ENCODE measurements at places on chromosomes 3 and 15.

- DNase-seq, result no peak
These were observed 488.7 kb downstream of the AGBL1 start for GRCh38 chr15:86568378-86568777.

GRCh38 chr15:26357653-26358052 lies 415.2 kb downstream of the GABRB3 start:
- no peak for DNase-seq

DNA sequence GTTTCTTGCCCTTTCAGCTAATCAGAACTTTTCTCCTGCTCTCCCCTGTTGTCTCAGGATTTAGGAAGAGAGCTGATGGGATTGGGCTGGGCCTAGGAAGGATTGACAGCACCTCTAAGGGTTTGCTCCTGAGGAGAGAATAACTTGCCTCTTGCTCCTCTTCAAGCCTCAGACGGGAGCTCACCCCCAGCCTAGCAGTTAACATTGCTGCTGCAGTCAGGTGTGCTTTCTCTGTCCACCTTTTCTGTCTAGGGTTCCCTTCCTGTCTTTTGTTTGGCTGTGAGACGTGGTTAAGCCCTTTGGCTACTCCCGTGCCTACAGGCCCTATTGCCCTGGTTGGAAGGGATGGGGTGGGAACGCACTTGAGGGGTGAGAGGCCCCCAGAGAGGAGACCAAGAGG lies 20.1 kb downstream of the TMEM108 start:
- DNase-seq, result no peak

GRCh38 chr15:51232581-51232980 lies 105.8 kb downstream of the CYP19A1 start:
- DNase-seq, result no peak

DNA sequence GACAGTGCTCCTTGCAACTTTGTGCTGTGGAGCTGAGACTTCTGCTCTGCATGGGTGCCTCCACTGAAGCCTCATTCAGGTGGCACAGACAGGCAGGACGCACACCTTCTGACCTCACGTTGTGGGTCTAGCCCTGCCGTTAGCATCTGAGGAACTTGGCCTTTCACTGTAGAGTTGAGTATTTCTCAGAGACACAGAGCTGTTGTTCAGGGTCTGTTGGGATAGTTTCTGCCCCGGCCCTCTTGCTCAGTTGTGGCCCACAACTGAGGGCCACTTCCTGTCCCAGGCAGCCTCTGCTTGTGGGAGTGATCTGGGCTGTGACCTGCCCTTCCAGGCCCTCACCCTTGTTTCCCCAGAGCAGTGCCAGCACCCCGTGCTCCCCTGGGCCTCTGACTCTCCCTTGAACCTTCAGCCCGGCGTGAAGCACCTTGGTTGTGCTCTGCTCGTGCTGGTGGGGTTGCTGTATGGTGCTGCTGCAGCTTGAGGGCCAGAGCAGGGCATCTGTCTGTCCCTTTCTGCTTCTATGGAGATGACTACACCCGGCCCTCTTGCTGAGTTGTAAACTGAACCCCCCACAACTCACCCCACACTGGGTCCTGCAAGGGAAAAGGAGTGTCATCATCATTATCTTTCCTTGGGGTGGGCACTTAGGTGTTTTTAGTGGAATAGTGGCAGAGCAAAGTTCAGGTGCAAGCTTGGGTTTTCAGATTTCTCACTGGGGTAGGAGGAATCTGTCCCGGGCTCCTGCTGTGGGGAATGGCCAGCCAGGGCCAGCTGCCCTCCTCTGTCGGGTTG lies 11.7 kb downstream of the BAHD1 start:
- no peak for DNase-seq

GRCh38 chr3:113454057-113454456 lies 12.8 kb upstream of the CFAP44 start:
- no peak for DNase-seq

GRCh38 chr3:48215466-48215865 lies 7.8 kb upstream of the CAMP start:
- peak; percentile 41 for DNase-seq

GRCh38 chr3:14415501-14415900 lies 13.1 kb downstream of the SLC6A6 start:
- no peak for DNase-seq

GRCh38 chr3:183435661-183436060 lies 7.2 kb upstream of the MCF2L2 start:
- DNase-seq, result no peak

- no peak for DNase-seq
These were observed 1044.1 kb upstream of the NR2F2 start for GRCh38 chr15:95286352-95286880.

- DNase-seq, result peak; percentile 3
These were observed 4.0 kb downstream of the OR5H14 start for GRCh38 chr3:98151241-98151640.

DNA sequence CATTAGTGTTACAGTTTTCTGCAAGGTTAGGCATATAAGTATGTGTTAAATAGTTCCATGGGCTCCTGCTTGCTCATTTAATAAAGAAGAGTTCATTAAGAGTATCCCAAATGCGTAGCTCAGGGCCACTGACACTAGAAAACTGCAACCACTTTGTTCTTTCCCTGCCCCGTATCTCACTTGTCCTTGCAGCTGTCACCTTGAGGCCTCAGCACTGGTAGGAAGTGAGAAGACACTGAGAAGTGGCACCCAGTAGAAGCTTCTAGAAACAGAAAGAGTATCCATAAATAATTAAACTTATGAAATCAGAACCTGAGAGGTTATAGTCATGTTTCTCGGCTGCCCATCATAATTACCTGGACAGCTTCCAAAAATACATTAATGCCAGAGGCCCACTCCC lies 266.0 kb downstream of the KCNMB2 start:
- DNase-seq, result no peak

DNA sequence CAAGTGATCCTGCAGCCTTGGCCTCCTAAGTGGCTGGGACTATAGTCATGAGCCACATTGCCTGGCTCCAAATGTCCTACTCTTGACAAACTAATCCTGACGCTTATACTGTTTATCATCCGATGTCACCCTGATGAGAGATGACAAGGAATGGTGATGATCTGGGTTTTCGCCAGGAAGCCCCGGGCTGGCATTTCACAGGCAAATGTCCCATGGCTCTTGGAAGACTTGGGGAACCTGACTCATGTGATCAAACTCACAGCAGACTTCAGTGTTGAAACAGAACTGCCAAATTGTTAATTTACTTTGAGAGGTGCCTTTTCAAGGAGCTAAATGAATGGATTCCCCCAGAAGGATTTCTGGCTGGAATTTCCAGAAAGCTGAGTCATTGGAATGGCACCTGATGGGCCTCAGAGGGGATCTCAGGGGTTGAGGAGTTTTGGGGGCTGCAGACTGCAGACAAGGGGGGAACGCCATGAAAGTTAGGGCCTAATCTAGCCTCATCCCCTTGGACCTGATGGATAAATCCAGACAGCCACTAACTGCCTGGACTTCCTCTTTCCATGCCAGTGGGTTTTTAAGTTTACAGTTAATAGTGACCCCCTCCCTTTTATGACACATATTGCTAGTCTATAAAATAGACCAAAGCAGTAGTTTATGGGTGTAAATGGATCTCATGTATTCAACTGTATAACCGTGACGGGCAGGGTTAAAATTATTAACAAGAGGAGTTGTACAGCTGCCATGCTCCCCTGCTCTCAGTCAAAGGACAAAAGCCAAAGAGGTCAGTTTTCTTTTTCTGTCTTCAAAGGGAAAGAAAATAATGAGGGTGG lies 146.6 kb downstream of the CHSY1 start:
- peak; percentile 68 for DNase-seq

DNA sequence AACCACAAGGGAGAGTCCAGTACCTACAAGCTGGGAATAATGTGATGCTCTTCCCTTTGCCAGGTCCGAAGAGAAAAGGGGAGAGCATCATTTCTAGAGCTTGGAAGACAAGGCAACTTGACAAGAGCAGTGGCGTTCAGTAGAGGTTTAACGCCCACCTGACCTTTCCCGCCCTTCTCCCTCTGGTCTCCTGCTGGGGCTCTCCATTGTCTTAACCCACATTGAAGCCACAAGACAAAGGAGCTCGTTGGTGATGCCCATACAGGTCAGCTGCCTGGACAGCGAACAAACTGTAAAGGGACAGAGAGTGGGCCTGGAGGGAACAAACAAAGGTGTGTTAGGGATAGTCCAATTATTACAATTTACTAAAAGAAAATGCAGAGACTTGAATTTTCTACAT lies 13.1 kb upstream of the DUT start:
- no peak for DNase-seq

DNA sequence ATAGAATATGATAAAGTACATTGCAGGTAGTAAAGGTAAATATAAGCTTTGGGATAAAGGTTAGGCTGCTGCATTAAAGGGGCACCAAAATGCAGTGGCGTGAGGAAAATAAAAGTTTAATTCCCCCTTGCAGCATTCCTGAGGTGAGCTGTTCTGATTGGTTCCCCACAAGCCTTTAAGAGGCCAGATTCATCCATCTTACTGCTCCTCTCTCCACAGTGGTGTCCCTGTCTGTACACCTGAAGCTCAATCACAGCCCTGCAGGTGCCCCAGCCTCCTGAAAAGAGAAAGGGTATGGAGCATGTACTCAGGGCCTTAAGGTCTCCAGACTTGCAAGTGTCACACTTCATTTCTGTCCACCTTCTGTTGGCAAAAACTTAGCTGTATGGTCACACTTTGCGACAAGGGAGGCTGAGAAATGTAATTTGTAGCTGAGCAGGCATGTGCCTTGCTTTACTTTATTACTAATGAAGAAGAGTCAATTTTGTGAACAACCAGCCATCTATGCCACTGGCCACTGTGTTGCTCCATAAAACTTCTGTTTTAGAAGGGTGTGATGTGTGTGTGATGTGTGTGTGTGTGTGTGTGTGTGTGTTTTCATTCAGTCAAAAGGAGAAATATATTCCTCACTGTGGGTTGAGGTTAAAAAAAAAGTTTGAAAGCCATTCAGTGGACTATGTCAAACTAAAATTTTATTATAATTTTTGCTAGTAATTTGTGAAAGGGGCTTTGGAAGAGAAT lies 12.8 kb downstream of the LACTB start:
- peak; percentile 24 for DNase-seq

- DNase-seq, result peak; percentile 88
These were observed 175.0 kb upstream of the PFN2 start for GRCh38 chr3:150145659-150146058.

GRCh38 chr3:129233538-129233937 lies 15.9 kb upstream of the COPG1 start:
- DNase-seq, result no peak

GRCh38 chr3:128607710-128608048 lies 42.9 kb downstream of the RPN1 start:
- peak; percentile 22 for DNase-seq

- no peak for DNase-seq
These were observed 31.1 kb downstream of the PSTPIP1 start for GRCh38 chr15:77025941-77026411.

DNA sequence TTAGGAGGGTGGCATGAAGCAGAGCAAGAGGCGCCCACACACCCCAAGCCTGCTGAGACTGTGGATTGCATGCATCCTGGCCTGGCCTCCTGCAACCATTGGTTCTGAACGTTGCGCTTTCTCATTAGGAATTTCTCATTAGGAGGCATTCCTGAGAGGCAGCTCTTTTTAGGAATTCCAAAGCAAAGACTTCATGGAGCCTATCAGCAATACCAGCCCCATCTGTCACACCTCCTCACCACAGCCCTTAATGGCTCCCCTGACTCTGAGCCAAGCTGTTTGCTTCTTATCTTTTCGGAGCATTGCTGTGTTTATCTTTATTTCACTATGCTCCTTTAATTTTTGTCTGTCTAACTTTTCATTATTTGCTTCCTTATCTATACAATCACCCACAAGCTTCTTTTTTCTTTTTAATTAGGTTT lies 226.9 kb downstream of the CACNA2D3 start:
- DNase-seq, result peak; percentile 51

GRCh38 chr15:58438956-58439355 lies 7.2 kb downstream of the LIPC start:
- DNase-seq, result peak; percentile 67

DNA sequence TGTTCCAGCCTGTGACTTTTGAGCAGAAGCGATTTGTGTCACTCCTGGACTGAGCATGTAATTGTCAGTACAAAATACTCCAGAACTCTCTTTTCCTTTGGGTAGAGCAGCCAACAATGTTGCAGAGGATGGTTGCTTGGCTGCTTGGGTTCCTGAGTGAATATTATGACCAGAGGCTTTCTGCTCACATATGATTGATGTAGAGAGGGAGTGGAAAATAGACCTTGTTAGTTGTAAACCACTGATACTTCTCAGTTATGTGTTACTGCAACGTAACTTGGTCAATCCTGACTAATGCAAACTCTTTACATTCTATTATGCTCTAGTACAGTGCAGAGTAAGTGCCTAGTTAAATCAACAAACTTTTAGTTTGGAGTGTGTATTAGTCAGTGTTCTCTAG lies 322.6 kb upstream of the KCNH8 start:
- no peak for DNase-seq

GRCh38 chr3:63931290-63931689 lies 19.1 kb upstream of the SCAANT1 start:
- no peak for DNase-seq

GRCh38 chr3:32018757-32019564 lies 37.4 kb downstream of the ZNF860 start:
- DNase-seq, result peak; percentile 73

Measured in astrocyte of the hippocampus (primary cell).